Anterior cingulate cortex (tissue), 58 donors: ENCODE measurements at places on chromosomes 1 and 21.
A peak's percentile ranks its signal among the peaks of the same experiment; 100 is the strongest.

DNA sequence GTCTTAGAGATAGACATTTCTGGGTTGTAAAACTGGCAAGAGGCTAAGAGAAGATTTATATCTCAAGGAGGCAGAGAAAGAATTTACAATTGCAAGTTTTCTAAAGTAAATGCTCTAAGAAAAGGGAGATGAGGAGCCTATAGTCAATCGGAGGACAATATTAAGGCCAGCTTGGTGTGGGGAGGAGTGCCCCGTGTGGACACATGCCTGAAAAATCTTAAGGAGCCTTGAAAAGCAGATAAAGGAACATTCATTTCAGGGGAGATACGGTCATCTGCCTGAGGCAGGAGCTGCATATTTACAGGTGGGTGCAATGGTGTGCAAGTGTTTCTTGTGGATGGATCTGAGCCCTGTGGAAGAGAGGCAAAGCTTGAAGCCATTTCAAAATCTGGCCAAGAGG is 25.6 kb downstream of the FCRL2 start:
- no peak for DNase-seq

DNA sequence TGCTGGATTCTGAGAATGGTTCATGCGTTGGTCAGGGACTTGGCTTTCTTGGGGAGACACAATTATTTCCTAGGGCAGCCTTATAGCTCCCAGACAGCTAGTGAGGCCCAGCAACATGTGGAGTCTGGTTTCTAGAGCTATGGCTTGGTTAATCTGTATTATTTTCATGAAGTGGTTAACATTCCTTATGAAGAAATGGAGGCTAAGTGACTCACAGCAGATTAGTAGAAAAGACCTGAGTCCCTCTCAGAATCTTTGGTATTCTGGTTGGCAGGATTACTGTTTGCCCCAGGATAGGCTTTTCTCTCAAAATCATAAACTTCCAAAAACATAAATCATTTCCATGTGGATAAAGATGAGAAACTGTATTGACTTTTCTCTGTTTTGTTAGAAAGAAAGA is 42.3 kb downstream of the DUSP10 start:
- no peak for DNase-seq

DNA sequence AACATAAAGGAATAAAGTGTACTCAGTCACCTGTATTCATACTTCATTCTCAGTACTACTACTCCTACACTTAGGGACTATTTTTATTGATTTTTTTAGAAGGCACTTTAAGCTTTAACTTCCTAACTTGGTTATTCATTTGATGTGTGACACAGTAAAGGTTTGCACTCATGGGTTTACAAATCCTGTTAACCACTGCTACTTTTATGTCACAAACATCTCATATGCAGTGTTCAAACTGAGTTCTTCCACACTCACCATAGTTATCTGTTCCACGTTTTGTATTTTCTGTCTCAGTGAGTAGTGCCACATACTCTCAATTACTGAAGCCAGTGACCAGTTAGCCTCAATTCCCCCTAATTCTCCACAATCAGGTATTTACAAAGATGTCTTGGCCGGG is 33.2 kb downstream of the RCOR3 start:
- no peak for DNase-seq

GRCh38 chr1:67832737-67833601 is at the start of gene GNG12:
TSS of gene GNG12 (minus strand) at chr1:67833467. CDS start at chr1:67707686, 125,781 bp downstream.
- DNase-seq: peak; percentile 23

GRCh38 chr1:229268505-229268904 is 2.4 kb upstream of the RAB4A start:
- no peak for DNase-seq

DNA sequence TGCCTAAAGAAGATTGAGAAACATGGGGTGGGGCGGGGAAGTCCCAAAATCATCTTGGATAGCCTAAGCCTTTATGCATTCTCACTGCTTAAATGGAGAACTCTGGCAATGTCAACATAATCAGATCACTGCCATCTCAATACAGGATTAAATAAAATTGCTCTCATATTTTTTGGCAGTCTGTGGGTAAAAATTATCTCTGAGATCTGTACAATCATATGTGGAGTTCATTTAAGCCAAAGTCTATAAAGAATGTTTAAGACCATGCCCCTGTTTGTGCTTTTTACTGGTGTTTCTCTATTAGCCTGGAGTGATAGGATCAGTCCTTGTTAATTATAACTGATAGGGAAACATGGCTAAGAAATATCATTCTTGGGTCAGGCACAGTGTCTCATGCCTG is 136.3 kb downstream of the GPR52 start:
- no peak for DNase-seq
